ENCODE measurements at places on chromosomes 6 and 20. TPM values are rescaled to one million over a fixed set of nuclear protein-coding genes. Genes with fewer than 3 reads are reported as not detected.

- DNase-seq = peak; percentile 89
Observed at GRCh38 chr6:138817799-138818198, 21.9 kb downstream of the ECT2L start.

DNA sequence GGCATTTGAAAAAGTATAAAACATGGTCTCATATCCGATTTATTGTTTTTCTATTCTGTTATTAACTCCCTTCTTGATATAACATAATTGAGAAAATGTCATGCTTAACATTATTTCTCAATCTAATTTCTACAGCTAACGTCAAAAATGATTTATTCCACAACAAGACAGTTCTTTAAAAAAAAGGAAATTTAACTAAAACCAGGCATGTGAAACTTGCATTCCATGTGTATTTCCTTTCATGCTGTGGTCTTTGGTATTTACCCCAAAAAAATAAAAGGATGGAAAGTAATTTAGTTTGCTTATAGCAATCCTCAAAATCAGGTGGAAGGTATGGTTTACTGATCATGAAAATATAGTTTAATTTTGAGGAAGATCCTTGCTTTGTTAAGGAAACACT lies 142.8 kb downstream of the COL21A1 start:
- no peak for DNase-seq

DNA sequence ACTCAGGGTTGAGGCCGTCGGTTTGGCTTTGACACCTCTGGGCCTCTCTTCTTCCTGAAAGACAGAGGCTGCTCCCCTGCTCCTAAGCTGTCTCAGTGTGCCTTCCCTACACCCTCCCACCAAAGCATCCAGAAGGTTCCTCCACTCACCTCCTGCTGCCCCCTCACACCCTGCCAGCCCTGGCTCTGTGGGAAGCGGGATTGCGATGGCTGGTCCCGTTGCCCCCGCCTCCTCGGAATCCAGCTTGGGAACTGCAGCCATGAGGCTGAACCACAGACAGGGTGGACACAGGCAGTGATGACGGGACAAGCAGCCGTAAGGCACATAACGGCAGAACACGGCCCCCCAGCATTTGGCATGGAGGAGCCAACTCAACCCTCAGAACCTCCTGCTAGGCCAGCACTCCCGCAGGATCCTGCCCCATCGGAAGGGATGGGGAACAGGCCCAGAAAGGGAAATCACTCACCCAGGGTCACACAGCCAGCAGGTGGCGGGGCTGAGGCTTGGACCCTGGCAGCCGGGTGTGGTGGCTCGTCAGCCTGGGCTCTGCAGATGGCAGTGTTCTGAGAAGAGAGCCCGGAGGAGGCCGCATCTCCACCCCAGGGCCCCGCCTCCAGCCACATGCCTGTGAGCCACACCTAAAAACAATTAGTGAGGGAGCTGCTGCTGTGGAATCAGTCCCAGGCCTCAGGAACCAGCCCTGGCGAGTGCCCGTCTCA lies 139.6 kb downstream of the PHACTR3 start:
- no peak for DNase-seq

DNA sequence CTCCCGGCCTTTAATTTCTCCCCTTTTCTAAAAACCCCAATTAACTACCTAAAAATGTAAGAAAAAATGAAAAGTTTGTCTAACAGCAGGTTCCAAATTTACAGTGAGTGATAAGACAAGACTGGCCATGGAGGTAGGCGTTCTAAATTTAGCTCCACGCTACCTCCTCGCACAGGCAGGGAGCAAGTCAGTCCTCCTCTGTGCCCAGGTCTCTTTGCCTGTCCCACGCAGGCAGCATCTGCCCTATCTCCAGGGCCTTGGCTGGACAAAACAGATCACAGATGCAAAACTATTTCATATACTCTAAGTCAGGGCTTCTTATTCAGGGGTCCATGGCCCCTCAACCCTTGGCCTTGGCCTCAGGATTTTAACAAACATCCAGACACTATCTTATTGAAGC lies 98.0 kb upstream of the JARID2 start:
- no peak for DNase-seq

- peak; percentile 74 for DNase-seq
Observed at GRCh38 chr6:7051780-7052442, 55.9 kb upstream of the RREB1 start.

GRCh38 chr6:156630613-156631302 lies 146.4 kb upstream of the ARID1B start:
- DNase-seq = no peak

GRCh38 chr6:163383912-163384311 lies 30.6 kb upstream of the QKI start:
- DNase-seq = no peak

DNA sequence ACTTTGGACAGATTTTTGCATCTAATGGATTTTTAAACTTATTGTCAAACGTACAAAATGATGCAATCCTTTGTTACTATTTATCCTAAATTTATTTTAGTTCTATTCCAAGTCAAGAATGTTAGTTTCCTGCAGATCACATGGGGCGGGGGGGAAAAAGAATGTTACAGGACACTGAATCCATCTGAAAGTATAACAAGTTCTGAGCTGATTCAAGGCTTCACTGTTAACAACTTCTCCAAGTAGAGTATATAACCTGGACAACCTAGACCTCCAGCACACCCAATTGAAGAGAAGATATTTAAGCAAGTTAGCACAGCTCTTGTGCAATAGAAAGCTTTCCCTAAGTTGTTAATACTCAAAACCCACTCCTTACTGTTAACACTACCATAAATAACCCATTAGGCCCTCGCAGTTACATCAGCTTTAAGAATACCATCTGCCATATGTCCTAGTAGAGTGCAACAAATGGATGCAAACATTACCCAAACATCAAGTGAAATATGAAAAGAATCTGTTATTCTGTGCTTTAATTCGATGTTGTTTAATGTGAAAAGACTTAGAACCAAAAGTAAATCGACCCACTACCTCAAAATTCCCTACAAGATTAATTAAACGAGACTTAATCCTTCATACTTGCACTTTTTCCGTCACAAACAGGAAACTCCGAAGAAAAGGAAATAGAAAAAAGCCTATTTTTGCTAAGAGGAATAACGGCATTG lies 1.3 kb downstream of the SEC63 start:
- no peak for DNase-seq

DNA sequence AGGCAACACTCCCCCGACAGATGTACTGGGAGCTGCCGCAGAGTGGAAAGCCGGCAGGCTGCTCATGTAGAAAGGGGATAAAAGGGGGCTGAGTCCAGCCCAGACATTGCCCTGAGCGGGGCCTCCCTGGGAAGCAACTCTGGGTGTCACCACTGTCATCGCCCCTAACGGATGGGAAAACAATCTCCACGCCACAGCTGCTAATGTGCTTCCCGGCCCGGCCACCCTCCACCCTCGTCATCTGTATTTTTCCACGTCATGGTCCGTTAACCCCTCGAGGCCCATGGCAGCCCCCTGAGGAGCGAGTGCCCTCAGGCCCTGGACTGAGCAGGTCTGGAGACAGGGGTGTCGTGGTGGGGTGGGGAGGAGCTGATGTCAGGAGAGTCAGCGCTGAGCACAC lies 227.4 kb downstream of the DLL1 start:
- DNase-seq = peak; percentile 2

- DNase-seq = no peak
Observed at GRCh38 chr6:37019065-37019450, 13.6 kb downstream of the FGD2 start.

- no peak for DNase-seq
Observed at GRCh38 chr20:3890398-3890751, 1.2 kb downstream of the PANK2 start.

- peak; percentile 29 for DNase-seq
Observed at GRCh38 chr20:38073307-38074071, 39.9 kb downstream of the RPRD1B start.

DNA sequence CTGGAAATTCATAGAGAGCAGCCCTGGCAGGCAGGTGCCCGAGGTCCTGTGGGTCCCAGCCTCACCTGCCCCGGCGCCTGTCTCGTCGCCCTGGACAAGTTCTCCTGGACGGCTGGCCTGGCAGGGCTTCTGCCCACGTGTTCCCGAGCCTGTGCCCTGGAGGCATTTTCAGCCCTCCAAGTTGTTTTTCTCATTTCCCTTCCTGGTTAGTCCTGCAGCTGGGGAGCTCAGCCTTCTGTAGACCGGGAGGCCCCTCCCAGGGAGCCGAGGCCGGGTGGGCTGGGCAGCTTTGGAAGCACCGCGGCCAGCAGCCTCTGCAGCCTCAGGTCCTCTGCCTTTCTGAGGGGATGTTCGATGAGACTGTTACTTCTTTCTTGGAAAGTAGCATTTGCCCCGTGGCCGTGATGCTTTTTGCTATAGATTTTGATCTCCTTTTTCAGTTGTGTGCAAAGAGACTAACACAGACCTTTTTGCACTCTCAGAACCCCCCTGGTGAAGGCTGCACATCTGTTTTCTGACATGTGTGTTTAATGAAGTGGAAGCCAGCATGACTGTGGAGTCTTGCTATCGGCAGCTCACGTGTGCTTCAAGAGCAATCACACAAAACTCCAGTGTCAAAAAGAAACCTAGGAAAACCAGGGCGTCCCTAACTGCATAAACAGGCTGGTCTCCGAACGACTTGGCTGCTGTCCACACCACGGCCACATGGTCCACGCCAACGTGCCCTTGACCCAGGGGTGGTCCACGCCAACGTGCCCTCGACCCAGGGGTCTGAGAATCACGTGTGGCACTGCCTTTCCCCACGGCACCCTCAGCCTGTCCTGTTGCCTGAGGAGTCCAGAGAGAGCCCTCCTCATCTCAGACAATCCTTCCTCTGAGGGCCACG lies 207.5 kb downstream of the SMOC2 start:
- no peak for DNase-seq

DNA sequence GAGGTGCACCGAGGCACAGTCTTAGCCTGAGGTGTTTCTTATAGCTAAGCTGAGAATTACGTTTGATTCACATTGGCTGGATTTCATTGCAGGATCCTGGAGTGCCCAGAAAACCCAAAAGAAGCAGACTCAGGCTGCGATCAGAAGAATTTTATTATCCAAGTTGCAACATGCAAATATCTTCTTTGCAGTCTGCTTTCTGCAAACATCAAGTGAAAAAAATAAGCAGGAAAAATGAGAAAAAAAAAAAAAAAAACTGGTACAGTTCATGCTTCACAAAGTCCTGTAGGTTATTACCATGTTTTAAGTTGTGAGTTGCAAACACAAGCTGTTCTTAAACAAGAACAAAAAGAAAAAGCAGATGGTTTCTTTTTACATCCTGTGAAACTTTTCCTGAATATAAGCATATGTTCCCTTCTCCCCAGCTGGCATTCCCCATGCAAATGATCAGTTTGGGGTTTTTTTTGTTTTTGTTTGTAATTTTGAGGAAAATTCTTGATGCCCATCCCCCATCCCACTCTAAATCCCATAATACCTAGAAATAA lies 349.0 kb downstream of the CBLN4 start:
- no peak for DNase-seq

DNA sequence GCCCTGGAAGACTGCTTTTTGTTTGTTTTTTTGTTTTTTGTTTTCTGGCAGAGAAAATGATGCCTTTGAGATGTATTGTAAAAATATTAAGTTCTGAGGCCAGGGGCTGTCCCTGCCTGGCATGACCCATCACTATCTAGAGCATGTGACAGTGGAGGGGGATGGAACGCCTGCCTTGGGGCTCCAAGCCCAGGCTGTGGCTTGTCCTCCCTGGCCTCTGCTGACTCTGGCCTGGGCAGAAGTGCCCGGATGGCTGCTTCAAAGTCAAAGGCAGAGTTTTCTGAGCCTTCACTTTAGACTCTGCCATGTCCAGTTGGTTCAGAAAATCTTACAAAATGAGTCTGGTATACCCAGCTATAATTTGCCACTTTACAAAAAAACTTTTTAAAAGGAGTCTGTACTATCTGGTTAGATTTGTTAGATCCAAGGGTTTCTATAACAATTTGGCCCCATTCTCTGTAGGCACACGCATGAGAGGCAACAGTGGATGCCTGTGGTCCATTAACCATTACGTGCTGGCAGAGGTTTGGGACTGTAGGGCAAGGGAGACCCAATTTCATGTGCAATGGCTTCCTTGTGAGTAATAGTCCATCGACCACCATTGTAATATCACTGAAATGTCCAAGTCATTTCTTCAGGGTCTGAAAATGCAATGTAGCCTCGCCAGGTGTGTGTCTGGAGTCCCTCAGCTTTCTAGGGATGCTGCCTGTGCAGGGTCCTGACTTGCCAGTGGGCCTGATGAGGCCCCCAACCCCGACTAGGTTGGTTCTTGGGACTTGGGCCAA lies 8.3 kb downstream of the PPP1R3G start:
- no peak for DNase-seq

DNA sequence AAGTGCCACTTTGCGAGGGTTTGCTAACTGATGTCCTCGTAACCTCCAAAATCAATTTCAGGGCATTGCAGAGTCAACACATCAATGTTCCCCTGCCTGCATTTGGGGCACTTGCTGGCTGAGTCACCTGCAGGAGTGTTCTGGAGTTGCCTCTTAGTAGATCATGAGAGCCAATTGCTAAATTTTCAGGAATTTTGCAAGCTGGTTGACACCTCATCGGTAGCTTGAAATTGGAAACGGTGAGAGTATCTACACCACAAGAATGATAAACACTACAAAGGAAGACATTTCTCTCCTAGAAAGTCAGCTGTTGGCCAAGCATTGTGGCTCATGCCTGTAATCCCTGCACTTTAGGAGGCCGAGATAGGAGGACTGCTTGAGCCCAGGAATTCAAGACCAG lies 10.8 kb upstream of the BFSP1 start:
- DNase-seq = no peak

GRCh38 chr6:25968769-25969168 lies 6.2 kb downstream of the TRIM38 start:
- no peak for DNase-seq

DNA sequence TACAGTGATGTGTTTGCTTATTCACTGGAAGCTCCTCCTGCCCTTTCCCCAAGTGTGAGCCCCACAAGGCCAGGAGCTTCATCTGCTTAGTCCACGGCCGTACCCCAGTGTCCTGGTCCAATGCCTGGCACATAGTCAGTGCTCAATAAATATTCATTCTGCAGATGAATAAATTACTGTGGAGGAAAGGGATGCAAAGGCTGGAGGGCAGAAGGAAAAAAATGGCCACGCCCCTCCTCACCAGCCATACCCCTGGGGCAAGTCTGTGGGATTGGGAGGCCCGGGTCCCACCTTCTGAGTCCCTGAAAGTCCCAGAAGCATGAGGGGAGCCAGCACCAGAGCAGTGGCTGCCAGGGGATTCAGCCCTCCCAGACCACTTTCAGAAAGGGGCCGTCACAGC lies 65.5 kb downstream of the GRM4 start:
- DNase-seq = no peak

- DNase-seq = no peak
Observed at GRCh38 chr6:74408844-74409243, 712.8 kb downstream of the CD109 start.

Gene HSPA1L
- not detected for total RNA-seq
